H7 (cell line): ENCODE measurements at places on chromosomes 6 and 20.
A peak's percentile ranks its signal among the peaks of the same experiment; 100 is the strongest.

DNA sequence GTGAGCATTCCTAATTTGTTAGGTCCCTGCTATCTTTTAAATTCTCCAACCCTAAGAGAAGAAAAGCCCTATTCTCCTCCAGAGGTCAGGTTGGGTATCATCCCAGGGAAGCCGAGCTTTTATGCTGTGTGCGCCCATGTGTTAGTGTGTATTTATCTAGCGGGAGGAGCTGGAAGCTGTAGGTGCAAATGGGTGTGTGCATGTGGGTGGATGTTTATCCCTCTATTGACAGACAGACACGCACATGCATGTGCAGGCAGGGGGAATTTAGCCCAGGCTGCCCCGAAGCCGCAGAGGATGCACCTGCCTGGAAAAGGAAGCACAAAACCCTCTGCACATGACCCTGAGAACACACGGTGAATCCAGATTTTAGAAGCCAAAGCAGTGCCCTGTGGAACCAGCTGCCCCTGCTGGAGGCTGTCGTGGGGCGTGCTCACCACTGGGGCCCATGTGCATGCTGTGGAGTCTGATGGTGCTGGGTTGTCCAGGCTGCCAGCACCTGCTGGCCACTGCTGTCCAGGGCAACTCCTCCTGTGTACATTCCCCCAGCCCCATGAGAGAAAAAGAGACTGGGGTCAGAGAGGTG lies 397.5 kb downstream of the TAF4 start:
- DNase-seq: no peak

- peak; percentile 65 for DNase-seq
These were observed 58.5 kb downstream of the SUN5 start for GRCh38 chr20:32945710-32946221.

DNA sequence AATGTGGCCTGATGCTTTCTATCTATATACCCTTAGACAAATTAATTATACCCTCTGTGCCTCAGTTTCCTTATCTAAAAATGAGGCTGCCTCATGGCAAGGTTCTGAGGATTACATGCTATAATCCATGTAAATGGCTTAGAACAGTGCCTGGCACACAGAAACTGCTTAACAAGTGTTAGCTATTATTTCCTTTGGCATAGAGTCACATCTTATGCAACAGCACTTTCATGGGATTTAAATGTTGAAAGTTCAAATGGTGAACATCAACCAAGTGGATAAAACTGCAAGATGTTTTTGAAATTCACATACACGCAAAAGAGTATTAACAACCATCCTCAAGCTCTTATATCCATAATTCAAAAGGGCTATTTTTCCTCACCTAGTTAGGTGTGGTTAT lies 202.8 kb upstream of the JAG1 start:
- DNase-seq: no peak

DNA sequence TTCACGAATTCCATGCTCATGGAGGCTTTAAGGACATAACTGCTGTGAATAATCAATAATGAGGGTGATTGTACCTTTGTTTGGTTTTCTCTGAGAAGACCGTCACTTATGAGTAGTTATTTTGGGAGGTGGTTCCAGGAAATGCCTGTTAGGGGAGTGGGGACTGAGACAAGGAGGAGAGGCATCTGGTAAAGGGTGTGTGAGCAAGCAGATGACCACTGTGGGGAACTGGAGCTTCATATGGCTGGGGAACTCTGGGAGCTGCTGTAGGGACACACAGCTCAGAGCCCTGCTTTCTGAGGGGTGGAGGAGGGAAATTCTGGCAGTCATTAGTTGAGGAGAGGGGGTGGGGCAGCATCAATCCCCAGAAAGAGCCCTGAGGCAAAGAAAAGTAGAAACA lies 71.3 kb upstream of the TINAG start:
- DNase-seq: no peak

DNA sequence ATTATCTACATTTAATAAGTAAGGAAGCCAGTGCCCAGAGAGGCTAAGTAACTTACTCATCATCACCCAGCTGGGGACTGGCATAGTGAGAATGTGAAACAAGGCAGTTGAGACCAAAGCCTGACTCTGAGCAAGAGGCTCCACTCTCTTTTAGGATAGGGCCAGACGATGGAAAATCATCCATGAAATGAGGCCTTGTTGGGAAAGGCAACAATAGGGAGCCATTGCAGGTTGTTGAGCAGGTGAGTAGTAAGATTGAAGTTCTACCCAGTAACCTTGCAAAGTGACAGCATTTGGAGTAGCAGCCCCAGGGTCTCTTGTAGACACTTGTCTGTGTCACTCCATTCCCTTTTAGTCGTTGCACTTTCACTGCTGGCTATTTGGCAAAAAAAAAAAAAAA lies 2.5 kb upstream of the CPNE5 start:
- DNase-seq: no peak

- no peak for DNase-seq
These were observed 8.1 kb upstream of the SERPINB9 start for GRCh38 chr6:2911171-2911570.

DNA sequence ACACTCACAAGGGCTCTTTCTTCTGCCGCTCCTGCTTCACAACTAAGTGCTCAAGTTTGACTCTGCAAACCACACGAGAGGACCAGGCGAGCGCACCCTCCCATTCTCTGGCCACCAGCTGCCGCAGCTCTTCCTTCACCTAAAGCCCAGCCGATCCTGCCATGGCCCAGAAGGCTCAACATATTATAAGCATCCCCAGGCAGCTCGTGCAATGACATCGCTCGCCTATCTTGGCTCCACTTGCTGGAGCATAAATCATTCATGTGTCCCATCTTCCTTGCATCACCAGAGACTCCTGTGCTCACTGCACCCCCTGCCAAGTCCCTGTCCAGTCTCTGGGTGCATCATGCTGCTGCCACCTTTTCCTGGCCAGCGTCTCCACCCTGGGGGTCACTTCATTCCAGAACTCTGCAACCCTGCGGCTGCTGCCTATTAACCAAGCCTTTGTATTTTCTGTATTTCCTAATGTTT lies 59.0 kb downstream of the PSMG4 start:
- DNase-seq: no peak

DNA sequence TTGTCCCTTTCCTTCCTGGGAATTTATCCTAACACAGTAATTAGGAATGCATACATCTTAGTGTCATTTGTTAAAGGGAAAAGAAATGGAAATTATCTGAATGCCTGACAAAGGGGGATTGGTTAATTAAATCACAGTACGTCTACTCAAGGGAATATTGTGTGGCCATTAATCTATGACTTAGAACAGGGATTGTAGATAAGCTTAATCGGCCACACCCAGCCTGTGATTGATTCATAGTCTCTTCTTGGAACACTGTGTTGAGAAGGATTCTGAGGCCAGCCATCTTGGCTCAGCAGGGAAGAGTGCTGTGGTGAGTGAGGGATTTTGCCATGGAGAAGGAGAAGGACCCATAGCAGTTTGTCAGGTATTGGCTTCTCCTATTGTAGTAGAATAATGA lies 50.5 kb downstream of the CTNNBL1 start:
- DNase-seq: no peak

DNA sequence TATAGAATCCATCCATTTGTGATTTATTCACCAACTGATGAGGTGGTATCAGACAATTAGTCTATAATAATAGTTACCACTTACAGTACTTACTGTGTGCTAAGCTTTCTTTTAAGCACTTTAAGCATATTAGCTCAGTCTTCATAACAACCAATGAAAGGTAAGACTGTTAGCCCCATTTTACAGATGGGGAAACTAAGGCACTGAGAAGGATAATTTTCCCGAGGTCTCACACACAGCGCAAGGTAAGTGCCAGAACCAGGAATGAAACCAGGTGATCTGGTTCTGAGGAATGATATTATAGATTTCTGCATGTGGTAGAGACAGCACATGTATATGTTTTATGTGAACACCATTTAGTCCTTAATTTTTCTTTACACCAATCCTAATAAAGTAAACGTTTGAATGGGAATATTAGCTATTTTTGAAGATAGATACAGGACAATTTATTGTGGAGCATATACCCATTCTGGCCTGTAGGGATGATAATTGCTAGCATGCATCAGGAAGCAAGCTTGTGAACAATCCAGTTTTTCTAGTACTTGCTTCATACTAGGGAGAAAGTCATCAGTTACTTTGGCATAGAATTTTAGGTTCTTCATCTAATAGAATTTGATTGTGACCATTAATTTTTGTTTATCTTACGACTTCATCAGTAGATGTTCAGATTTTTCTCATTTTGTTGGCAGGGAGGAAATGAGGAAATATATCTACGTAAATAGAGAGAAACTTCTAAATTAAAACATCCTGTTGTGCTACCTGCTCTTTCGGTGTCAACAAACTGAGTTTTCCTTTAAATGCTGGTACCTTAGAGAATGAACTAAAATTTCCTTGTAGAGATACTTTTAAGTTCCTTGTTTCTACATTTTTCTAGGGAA lies 3.0 kb downstream of the YWHAB start:
- no peak for DNase-seq

GRCh38 chr20:22466447-22467171 lies 117.8 kb downstream of the FOXA2 start:
- DNase-seq: no peak

GRCh38 chr20:36391456-36391855 lies 85.3 kb downstream of the DLGAP4 start:
- peak; percentile 71 for DNase-seq

GRCh38 chr6:120493505-120493904 lies 840.8 kb downstream of the TBC1D32 start:
- DNase-seq: no peak

- DNase-seq: peak; percentile 63
These were observed 26.7 kb upstream of the SRC start for GRCh38 chr20:37319151-37319671.

GRCh38 chr6:139903411-139904157 lies 529.1 kb upstream of the CITED2 start:
- DNase-seq: no peak

DNA sequence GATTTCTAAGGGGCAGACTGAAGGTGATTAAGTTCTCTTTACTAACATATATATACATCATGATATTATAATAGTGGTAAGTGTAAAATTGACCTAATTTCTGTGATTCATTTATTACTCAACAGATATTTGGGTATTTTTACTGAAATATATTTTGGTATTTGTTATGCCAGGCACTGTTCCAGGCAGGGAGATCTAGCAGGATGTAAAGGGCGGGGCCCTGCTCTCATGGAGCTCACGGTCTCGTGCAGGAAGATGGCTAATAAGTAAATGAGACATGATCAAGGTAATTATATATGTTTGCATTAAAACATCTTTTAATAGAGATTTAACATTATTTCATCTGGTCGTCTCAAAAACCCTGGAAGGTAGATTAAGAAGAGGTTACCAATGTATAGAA lies 27.7 kb downstream of the FAM50B start:
- DNase-seq: no peak

GRCh38 chr20:19874040-19874727 lies 116.1 kb downstream of the RIN2 start:
- no peak for DNase-seq

DNA sequence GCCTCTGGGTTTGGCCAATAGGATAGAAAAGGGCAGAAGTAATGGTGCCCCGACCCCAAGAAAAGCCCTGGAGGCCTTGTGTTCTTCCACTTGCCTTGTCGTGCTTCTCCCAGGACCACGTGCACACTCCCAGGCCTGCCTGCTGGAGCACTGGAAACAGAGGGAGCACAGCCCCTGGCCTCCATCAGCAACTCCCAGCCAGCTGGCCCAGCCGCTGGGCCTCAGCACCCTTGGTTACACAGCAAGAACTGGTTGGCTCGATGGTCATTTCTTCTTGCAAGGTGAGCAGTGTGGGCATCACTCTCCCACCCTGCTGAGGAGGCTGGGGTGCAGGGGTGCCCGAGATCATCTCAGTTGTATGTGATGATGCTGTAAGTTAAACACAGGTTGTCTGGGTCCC lies 69.2 kb upstream of the CST7 start:
- no peak for DNase-seq

- no peak for DNase-seq
These were observed 4.9 kb downstream of the POLR1C start for GRCh38 chr6:43521836-43522235.

DNA sequence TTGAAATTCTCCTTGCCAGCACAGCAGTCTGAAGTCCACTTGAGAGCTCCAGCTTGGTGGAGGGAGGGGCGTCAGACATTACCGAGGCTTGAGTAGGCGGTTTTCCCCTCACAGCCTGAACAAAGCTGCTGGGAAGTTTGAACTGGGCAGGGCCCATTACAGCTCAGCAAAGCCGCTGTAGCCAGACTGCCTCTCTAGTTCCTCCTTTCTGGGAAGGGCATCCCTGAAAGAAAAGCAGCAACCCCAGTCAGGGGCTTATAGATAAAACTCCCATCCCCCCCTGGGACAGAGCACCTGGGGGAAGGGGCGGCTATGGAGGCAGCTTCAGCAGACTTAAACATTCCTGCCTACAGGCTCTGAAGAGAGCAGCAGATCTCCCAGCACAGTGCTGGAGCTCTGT lies 325.3 kb downstream of the GJA1 start:
- no peak for DNase-seq

DNA sequence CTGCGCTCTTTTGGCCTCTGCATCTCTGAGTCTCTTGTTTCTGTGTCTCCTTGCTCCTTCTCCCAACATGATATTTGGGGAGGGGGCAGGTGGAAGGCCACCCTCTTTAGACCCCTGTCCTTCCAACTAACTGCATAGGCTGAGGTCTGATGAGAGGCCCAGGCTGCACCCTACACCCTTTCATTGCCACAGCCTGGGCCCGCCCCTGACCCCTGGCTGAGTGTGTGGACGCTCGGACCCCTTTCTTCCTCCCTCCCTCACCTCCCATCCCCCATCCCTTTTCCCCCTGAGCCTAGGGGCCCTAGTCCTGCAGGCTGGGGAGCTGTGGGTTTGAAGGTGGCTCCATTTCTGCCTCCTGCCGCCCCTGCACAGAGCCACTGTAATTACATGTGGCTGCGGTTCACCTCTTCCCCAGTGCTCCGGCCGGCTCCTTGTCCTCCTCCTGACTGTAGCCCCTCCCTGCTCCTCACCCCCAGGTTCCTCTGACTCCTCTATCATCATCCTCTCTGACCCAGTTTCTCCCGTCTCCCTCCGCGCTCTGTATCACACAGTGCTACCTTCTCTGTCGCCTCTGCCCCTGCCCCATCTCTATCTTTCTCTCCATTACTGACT lies 6.8 kb downstream of the MDFI start:
- DNase-seq: peak; percentile 79

GRCh38 chr6:168902075-168902474 lies 351.6 kb downstream of the THBS2 start:
- DNase-seq: no peak

- DNase-seq: no peak
These were observed 326.9 kb downstream of the CD83 start for GRCh38 chr6:14444295-14444972.

DNA sequence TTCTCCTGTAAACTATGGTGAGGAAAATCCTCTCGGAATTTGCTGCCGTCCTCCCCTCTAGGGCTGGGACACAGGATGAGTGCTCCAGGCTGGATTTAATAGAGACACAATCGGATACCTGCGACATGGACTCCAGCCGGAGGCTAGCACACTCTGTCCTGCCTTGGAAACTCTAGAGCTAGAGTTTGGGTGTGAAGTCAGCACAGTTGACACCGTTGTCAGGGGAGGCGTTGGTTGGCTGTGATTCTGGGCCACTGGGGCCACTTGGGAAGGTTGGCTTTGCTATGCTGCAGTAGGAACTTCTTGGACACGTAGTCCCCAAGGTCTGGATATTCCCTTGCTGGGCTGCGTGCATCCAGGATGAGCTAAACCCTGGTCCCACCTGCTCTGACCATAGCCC lies 169.4 kb downstream of the NRN1 start:
- no peak for DNase-seq

GRCh38 chr20:31474097-31474436 lies 860 bp downstream of the DEFB124 start:
- no peak for DNase-seq
